ENCODE measurements at places on chromosomes 12 and 14. TPM values are rescaled to one million over a fixed set of nuclear protein-coding genes. Genes with fewer than 3 reads are reported as not detected.

GRCh38 chr12:67751381-67751928 is 102.9 kb downstream of the DYRK2 start:
- DNase-seq = no peak
- peaks cover 15% of the 10 kb centered on the region for H3K4me1 ChIP-seq
- no peak overlapping the region for H3K4me3 ChIP-seq
- no peak overlapping the region for H3K27ac ChIP-seq

DNA sequence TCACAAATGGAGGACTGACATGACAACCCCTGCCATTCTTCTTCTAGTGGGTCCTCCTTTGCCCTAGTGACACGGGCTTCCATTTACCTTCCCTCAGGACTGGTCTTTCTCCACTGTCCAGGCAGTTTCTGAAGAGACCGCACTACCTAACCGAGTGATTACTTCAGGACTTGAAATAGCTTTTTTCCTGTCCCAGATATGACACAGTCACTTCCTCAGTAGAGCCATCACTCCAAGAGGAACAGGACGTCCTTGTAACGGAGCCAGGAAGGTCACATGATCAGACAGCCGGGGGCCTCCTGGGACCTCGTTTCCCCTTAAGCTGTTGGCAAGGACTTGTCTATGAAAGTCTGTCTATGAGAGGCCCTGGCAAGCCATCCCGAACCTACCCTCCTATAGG is 62.3 kb downstream of the FOS start:
- H3K36me3 ChIP-seq = no peaks in the 10 kb centered on the region
- H3K27ac ChIP-seq = peak overlapping the region; percentile 52
- H3K4me3 ChIP-seq = no peak overlapping the region
- no peaks in the 10 kb centered on the region for H3K27me3 ChIP-seq

GRCh38 chr12:31832740-31833729 is 104.2 kb upstream of the AMN1 start:
- no peaks in the 10 kb centered on the region for H3K4me1 ChIP-seq
- H3K27me3 ChIP-seq = no peaks in the 10 kb centered on the region
- no peaks in the 10 kb centered on the region for H3K36me3 ChIP-seq
- no peak overlapping the region for H3K27ac ChIP-seq
- H3K4me3 ChIP-seq = no peak overlapping the region

DNA sequence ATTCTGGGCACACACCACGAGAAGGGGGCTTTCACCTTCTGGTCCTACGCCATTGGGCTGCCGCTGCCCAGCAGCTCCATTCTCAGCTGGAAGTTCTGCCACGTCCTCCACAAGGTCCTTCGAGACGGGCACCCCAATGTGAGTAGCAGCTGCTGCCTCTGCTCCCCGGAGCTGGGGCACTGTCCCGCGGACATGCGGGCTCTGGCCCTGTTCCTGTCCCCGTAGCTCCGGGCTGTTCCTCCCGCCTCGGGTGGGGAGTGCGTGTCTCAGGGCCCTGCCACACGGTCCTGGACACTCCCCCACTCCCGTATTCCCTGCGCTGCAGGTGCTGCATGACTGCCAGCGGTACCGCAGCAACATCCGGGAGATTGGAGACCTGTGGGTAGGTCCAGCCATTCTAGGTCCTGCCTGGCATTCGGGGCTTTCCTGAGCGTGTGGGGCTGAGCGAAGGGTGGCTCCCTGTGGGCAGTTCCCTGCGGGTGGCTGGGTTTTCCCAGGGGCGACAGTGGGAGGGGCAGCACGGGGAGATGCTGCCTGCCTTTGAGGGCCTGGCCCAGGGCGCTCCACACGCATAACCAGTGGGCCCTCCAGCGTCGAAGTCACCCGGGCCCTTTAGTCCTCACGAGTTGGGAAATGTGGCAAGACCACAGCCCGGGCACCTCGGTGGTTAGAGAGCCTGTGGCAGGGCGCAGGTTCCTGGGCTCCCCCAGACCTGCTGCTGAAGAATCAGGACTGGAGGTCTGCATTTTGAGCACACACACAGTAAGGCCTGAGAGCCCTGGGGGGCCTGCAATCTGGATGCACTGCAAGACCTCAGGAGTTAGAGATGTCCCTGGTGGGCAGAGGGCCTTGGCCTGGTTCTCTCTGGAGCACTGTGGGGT is 13.5 kb downstream of the HIP1R start:
- H3K27me3 ChIP-seq = no peaks in the 10 kb centered on the region
- no peak overlapping the region for H3K27ac ChIP-seq
- no peak for DNase-seq
- H3K4me3 ChIP-seq = no peak overlapping the region

DNA sequence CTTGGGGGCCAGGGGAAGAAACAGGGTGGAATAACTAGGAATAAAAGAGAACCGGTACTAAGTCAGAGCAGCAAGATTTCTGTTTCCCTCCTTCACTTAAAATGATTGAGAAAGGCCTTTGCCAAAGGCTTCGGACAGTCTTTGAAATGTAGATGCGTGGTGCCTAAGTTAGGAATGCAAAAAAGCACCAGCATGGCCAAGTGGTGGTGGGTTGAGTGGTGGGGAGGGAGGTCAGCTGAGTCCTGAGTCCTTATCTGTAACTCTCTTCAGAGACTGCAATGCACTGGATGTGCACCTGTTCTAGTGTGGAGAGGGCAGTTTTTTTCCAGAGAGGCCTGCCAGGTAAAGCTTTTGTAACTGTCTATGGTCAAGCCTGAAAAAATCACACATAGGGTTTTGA is 919.9 kb downstream of the FSCB start:
- no peaks in the 10 kb centered on the region for H3K4me1 ChIP-seq
- H3K36me3 ChIP-seq = no peaks in the 10 kb centered on the region
- no peaks in the 10 kb centered on the region for H3K27me3 ChIP-seq
- H3K4me3 ChIP-seq = no peak overlapping the region
- no peak overlapping the region for H3K27ac ChIP-seq

DNA sequence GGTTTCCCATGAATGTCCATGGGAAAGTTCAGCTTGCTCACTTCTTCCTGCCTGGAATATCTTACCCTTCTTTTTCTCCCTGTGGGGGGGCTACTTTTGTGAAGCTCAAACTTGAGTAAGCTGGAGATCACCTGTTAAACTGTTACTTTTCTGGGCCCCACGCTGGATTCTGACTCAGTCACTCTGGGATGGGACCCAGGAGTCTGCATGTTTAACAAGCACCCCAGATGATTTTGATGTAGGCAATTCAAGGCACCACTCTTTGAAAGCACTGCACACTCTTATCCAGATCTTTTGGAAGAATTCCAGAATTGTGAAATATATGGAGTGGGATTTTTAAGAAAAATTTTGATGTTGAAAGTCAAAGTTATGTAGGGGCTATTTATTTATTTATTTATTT is 46.3 kb upstream of the IGF1 start:
- no peaks in the 10 kb centered on the region for H3K27me3 ChIP-seq
- no peak for DNase-seq
- no peaks in the 10 kb centered on the region for H3K36me3 ChIP-seq
- H3K27ac ChIP-seq = no peak overlapping the region

DNA sequence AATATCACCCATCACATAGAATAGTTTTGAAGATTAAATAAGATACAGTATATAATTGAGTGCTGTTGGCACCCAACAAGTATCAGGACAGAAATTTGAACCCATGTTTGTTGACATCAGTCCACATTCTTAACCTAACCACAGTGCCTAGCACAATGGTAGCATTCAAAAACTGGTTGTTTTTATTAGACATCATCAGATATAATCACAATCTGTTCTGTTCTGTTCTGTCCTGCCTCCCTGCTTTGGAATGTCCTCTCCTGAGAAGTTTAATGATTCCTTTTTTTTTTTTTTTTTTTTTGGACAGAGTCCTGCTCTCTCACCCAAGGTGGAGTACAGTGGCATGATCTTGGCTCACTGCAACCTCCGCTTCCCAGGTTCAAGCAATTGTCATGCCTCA is 476.6 kb downstream of the RMST start:
- peaks cover 27% of the 10 kb centered on the region for H3K4me1 ChIP-seq
- H3K27ac ChIP-seq = no peak overlapping the region
- H3K27me3 ChIP-seq = no peaks in the 10 kb centered on the region
- H3K4me3 ChIP-seq = no peak overlapping the region
- H3K36me3 ChIP-seq = no peaks in the 10 kb centered on the region
- DNase-seq = no peak

- no peaks in the 10 kb centered on the region for H3K27me3 ChIP-seq
- no peak overlapping the region for H3K4me3 ChIP-seq
- H3K36me3 ChIP-seq = peaks cover 79% of the 10 kb centered on the region
- peaks cover 21% of the 10 kb centered on the region for H3K4me1 ChIP-seq
Measured at GRCh38 chr12:29700761-29701481, 82.8 kb downstream of the TMTC1 start.

Gene SP7
- not detected for total RNA-seq

Gene GPRC5A
- 42.1 TPM for total RNA-seq

- no peaks in the 10 kb centered on the region for H3K36me3 ChIP-seq
- no peaks in the 10 kb centered on the region for H3K4me1 ChIP-seq
- no peak overlapping the region for H3K27ac ChIP-seq
- H3K4me3 ChIP-seq = no peak overlapping the region
- DNase-seq = no peak
Measured at GRCh38 chr14:98598576-98598975, 673.4 kb downstream of the BCL11B start.

- H3K4me3 ChIP-seq = no peak overlapping the region
- DNase-seq = no peak
- no peaks in the 10 kb centered on the region for H3K4me1 ChIP-seq
- H3K36me3 ChIP-seq = no peaks in the 10 kb centered on the region
Measured at GRCh38 chr12:28631831-28632230, 441.6 kb downstream of the CCDC91 start.

GRCh38 chr12:59678759-59679411 is 83.1 kb downstream of the SLC16A7 start:
- H3K4me3 ChIP-seq = no peak overlapping the region
- H3K27me3 ChIP-seq = no peaks in the 10 kb centered on the region
- peaks cover 5% of the 10 kb centered on the region for H3K36me3 ChIP-seq
- peaks cover 5% of the 10 kb centered on the region for H3K4me1 ChIP-seq
- no peak overlapping the region for H3K27ac ChIP-seq

Gene SLC17A8
- total RNA-seq = not detected

- H3K27me3 ChIP-seq = no peaks in the 10 kb centered on the region
- no peaks in the 10 kb centered on the region for H3K36me3 ChIP-seq
- DNase-seq = no peak
Measured at GRCh38 chr12:97977870-97978405, 515.3 kb downstream of the RMST start.

Gene FLRT2
- total RNA-seq = 153 TPM

GRCh38 chr12:65622056-65622455 is 202.2 kb upstream of the HMGA2 start:
- DNase-seq = no peak
- no peaks in the 10 kb centered on the region for H3K27me3 ChIP-seq
- H3K36me3 ChIP-seq = no peaks in the 10 kb centered on the region
- H3K4me3 ChIP-seq = no peak overlapping the region

DNA sequence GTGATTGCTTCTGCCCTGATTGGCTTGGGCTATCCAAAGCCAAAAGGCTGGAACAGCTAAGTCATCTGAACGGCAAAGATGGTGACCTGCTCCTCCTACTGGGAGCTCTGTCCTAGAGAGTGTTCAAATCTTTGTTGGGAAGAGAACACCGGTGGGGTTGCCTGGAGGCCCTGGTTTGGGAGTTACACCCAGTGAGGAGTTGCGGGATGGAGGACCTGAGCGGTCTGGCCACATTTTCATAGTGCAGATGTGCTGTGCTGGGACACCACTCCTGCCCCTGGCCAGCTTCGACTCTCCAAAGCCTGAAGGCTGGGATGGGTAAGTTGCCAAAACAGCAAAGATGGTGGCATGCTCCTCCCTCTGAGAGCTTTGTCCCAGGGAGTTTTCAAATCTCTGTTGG is 795.4 kb downstream of the TRHDE start:
- no peak overlapping the region for H3K4me3 ChIP-seq
- no peaks in the 10 kb centered on the region for H3K27me3 ChIP-seq
- H3K36me3 ChIP-seq = no peaks in the 10 kb centered on the region
- H3K27ac ChIP-seq = no peak overlapping the region
- no peak for DNase-seq
- no peaks in the 10 kb centered on the region for H3K4me1 ChIP-seq

GRCh38 chr12:71312768-71313403 is 126.7 kb upstream of the LGR5 start:
- H3K36me3 ChIP-seq = peaks cover 6% of the 10 kb centered on the region
- peak; percentile 77 for DNase-seq
- no peaks in the 10 kb centered on the region for H3K27me3 ChIP-seq
- peaks cover 11% of the 10 kb centered on the region for H3K4me1 ChIP-seq
- no peak overlapping the region for H3K4me3 ChIP-seq
- no peak overlapping the region for H3K27ac ChIP-seq

DNA sequence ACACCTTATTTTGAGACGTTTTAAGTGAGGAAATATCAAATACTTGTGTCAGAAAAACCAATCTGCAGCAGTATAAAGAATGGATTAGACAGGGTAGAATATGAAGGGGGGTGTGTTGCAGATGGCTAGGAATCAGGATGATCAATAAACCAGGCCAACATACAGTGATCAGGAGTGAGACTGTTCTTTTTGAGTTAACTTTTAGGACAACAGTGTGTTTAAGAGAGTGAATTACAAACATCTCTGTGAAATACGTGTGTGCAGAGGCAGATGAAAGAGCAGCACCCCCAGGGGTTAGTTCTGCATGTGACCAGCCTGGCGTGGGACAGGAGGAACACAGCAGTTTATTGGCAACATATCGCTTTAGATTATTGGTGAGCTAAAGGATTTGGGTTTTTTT is 10.6 kb upstream of the NRDE2 start:
- H3K27me3 ChIP-seq = peaks cover 24% of the 10 kb centered on the region
- DNase-seq = no peak
- no peak overlapping the region for H3K27ac ChIP-seq

- H3K4me3 ChIP-seq = no peak overlapping the region
- no peaks in the 10 kb centered on the region for H3K36me3 ChIP-seq
- DNase-seq = no peak
- no peaks in the 10 kb centered on the region for H3K4me1 ChIP-seq
Measured at GRCh38 chr14:100857923-100858837, 32.3 kb downstream of the MEG3 start.

Gene CCDC38
- total RNA-seq = not detected

Gene ERBB3
- 3.7 TPM for total RNA-seq

Gene KLRD1
- not detected for total RNA-seq

DNA sequence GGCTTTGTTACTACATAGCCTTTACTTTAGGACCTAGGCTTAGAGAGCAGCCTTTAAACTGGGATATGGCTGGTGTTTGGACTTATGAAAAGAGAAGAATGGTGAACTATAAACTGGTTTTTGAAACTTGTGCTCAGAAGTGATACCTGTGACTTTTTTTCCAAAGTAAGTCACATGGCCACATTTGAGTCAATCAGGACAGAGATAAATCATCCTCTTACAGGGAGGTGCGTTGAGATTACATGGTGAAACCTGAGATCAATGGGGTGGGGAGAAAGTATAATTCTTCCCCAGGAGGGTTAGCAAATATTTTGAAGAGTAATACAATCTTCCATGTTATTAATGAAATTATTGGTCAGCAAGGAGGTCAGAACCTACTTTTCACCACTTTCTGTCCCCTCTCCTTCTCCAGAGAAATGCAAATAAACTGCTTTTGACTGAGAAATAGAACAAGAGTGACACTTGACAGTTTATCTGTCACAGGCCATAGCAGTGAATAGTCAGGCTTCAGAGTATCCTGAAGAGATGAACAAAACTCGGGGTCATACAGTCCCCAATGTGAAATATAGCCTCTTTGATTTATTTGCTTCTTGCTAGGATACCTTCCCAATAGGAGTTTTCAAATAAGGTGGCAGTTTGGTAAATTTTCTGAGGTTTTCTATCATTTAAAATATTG is 11.1 kb upstream of the ZNF641 start:
- no peaks in the 10 kb centered on the region for H3K36me3 ChIP-seq
- H3K27me3 ChIP-seq = no peaks in the 10 kb centered on the region
- no peak overlapping the region for H3K4me3 ChIP-seq
- H3K27ac ChIP-seq = no peak overlapping the region
- no peak for DNase-seq
- no peaks in the 10 kb centered on the region for H3K4me1 ChIP-seq

GRCh38 chr12:16870845-16871244 is 264.9 kb upstream of the LMO3 start:
- no peak for DNase-seq
- no peak overlapping the region for H3K4me3 ChIP-seq
- H3K4me1 ChIP-seq = no peaks in the 10 kb centered on the region
